NCI-H446 treated with DMSO at 0.1 percent for 48 hours (cell line): ENCODE measurements at places on chromosomes 2 and 18.

DNA sequence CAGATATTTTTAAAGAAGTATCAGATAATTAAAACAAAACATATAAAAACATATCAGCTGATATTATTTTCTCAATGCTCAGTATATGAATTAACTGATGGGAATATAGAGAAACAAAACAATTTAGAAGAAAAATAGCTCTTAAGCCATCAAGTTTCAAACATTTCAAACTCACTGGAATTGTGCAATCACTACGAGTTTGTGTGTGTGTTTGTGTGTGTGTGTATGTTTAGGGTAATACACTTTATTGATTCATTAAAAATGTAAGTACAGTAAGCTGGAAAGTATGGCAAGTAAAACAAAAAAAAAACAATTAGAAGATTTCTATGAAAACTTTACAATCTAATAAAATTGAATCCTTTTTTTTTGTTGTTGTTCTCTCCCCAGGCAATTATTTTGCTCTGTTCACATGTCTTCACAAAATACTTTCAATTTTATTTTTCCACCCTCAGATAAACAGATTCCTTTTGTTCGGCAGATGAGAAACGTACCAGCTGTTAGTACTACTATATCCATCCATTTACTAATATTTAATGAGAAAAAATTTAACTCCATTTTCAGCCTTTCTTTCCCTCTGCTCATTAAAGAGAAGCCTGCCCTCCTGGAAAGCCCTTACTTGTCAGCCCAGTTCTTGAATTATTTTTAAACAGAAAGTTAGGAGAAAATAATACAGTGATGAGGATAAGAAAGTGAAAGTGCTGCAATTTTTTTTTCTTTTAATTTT is 87.6 kb downstream of the SLC8A1 start:
- DNase-seq, result no peak

DNA sequence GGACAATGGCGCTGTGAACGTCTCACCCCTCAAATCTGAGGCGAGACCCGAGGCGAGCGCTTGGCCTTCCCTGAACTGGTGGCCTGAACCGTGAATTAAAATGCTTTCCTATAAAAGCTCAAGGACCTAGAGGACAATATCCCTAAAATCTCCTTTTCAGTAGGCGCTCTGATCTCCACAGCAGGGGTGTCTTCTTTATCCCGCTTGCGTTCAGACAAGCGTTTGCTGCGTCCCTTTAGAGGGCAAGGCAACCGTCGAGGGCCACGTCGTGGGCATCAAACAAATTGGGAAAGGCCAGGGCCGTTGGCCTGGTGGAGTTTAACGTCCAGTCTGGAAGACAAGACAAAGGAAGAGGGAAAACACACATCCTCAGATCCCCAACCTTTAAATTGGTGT is 1.3 kb upstream of the RAX start:
- no peak for DNase-seq

DNA sequence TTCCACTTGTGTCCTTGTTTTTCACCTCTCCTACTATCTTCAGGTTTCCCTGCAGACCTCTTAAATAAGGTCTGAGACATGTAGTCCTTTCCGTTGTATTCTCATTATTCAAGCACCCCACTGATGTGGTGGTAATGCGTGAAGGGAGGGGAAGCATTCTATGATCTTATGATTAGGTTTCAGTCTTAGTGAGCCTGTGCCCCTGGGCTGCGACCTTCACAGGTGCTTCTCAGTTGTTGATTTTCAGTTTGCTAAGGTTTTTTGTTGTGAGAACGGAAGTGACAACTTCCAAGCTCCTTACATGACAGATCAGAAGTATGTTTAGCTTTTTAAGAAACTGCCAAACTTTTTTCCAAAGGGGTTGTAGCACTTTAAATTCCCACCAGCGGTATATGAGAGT is 41.3 kb downstream of the VPS54 start:
- no peak for DNase-seq

DNA sequence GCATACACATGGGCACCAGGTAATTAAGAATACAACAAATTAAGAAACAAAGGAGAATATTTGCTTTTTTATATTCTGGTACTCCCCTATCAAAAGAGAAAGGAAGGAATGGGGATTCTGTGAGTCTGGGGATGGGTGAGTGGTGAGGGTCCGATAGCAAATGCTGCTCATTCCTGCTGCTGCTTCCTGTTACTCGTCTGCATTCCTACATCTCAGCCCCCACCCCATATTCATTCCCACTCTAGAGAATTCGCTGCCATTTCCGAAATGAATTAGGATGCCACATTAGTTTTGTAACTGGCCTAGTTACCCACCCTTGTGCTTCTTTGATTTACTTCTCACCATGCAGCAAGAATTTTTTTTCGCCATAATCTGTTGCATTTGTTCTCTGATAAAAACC is 1905.3 kb upstream of the PIK3C3 start:
- DNase-seq, result no peak

GRCh38 chr2:42965196-42965595 is 172.8 kb upstream of the HAAO start:
- no peak for DNase-seq

- no peak for DNase-seq
Measured at GRCh38 chr18:62937065-62937464, 221.7 kb downstream of the PHLPP1 start.

GRCh38 chr2:68110102-68110501 is 47.3 kb upstream of the C1D start:
- no peak for DNase-seq

DNA sequence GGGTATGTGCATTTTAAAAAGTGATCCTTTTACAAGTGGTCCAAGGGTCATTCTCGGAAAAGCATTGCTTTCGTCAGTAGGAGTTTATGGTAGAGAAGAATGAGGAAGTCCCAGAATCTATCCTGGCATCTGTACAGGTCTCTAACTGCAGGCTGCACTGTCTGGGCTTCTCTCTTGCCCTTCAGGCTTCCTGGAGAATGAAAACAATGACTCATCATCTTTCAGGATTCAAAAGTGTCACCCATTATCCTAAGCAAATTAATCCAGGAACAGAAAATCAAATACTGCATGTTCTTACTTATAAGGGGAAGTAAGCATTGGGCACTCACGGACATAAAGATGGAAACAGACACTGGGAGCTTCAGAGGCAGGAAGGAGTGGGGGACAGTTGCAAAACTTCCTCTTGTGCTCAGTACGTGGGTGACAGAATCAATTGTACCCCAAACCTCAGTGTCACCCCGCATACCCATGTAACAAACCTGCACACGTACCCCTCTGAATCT is 60.2 kb upstream of the TXNDC2 start:
- peak; percentile 8 for DNase-seq

DNA sequence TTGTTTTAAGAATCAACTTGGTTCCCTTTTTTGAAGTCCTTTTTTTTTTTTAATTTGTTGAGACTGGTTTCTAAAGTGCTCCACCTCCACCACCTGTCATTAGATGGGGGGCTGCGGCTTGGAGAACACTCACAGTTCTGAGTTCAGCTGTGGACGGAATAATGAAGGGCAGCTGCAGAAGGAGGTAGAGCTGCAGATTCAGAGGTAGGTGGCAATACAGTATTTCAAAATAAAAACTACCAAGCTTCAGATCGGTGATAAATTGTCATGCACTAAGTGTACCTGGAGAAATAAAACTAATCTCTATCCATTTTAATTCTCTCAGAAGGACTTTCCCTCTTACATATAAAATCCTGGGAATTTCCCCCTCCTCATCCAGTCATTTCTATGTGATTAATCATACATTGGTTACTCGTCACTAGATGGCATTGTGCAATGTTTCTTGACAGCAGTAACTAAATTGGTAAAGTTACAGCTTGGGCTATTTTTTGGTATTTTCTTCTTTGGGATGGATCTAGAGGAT is 81.1 kb upstream of the SLC39A10 start:
- DNase-seq, result no peak

DNA sequence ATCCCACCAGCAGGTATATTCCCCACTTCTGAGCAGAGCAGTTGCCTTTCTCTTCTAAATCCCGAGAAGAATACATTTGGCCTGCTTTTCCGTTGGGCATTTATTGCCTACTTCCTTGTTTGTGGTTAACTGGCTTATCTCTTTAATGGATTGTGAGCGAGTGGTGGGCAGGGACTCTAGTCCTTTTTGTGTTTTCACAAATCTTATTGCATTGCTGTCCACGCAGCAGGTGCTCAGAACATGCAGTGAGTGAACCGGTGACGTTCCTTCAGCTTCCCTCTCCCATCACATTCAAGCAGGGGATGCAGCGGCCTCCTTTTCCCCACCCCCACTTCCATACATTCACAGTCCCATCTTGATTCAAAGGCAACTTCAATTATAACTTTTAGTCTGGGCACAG is 28.9 kb upstream of the GAREM2 start:
- DNase-seq, result no peak

DNA sequence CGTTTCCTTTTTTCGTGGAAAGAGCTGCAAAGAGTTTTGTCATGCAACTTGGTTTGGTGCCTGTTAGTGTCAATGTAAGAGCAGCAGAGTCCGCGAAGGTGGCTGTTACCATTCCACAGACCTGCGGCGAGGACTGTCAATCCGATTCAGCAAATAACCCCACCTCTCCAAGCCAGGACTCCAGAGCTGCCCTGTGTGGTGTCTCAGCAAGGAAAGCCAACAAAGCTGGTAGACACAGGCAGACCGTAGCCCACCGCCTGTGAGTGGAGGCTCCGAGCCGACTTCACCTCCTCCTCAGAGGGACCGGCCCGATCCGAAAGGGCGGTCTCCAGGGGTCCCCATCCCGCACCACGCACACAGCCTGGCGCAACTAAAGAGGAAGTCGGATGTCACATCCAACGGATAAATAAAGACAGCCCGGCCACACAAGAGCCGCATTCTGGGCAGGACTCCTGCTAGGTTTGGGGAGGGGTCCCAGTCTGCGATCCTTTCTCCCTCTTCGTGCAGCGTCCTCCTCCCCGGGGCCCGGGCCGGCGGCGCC is 819 bp downstream of the ANKRD44 start:
- no peak for DNase-seq

DNA sequence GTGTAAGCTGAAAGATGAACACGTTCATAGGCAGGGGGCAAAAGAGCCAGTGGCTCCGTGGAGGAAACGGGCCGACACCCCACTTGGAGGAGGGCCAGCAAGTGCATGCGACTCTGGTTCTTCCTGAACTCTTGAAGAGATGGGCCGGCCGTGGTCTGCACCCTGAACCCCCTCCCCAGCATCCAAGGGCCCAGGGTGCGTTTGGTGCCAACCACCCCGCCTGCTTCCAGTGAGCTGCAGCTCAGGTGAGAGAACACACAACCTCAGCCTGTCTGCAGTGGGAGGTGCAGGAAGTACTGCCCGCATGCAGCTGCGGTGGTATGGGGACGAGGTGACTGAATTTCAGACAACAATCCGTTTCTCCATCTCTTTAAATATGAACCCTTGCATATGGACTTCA is 58.9 kb downstream of the ADNP2 start:
- no peak for DNase-seq

- no peak for DNase-seq
Measured at GRCh38 chr2:174634130-174635014, 36.8 kb upstream of the WIPF1 start.

- DNase-seq, result no peak
Measured at GRCh38 chr18:77052983-77053309, 79.6 kb downstream of the MBP start.

DNA sequence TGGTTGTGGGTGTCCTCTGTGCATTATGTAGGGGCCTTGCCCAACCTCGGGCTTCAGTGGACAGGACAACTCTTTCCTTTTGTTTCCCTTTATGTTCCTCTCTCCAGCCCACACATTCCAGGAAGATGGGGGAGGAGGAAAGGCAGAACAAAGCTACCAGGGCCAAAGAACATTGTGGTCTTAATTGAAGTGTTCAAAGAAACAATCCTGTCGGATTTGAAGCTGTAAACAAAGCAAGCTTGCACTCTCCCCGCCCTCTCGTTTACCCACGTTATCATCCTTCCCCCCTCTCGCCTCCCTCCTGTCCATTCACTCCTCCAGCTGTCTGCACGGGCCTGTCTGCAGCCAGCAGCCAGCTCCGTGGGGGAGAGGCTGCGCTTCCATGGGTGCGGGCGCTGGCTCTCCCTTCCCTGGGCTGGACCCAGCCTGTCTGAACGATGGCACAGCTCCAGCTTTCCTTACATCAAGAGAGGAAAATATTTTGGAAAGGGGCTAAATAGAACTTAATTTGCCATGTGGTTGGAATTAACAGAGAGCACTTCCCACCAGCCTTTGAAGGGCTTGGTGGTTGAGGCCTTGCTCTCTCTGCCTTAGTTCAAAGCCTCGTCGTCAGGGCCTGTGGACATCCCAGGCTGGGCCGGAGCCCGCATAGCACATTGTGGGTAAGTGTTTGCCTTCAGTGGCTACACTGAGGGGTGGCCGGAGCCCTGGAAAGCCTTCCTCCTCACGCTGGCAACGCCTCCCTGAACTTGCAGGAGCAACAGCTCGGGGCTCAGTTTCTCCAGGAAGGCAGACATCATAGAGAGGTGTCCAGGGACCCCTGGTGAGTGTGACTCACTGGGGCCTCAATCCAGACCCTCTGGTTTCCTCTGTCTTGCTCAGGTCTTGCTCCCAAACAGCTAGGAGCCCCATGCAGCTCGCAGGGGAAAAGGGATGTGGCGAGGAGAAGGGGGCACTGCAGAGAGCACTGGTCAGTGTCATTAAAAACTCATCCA is 60.6 kb upstream of the HS6ST1 start:
- DNase-seq, result peak; percentile 41

DNA sequence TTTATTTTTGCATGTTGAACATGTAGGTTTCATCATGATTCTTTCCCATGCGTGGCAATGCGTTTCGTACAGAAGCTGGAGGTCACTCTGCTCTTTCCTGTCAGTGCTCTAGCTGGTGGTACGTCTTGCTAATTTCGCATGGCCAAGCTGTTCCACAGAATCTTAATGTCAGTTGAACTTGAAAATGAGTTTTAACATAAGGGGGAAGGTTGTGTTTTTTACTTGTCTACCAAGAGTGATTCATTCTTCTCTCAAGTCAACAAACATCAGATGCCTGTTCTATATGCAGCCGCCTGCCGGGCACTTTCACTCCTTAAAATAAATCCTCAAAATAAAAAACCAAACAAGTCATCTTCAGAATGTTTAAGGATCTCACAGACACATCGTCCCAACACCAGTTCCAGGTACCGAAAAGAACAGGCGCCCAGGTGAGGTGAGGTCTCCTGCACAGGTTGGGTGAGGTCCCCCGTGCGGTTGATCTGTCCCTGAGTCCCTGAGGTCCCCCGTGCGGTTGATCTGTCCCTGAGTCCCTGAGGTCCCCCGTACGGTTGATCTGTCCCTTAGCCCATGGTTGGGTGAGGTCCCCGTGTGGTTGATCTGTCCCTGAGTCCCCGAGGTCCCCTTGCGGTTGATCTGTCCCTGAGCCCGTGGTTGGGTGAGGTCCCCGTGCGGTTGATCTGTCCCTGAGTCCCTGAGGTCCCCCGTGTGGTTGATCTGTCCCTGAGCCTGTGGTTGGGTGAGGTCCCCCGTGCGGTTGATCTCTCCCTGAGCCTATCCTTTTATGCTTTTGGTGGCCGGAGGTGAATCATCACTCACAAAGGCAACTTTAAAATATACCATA is 57.0 kb upstream of the KCNG2 start:
- DNase-seq, result no peak

DNA sequence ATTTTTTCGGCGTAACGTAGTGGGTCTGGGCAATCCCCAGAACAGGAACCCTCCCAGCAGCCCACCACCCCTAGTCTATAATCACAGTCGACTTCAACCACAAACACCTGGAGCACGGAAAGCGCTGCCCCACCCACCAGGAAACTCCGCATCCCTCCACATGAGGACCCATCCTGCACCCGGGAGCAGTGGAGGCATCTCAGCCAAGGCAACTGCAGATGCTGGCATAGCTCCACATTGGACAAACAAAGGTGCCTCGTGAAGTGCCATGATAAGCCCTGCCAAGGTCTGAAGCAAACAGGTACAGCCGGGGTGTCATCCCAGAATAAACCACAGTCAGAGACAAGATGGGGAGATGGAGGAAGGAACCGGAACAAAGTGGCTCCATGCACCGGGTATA is 24.3 kb upstream of the COPS8 start:
- no peak for DNase-seq
